Small intestine (tissue), 16 donors: ENCODE measurements at places on chromosomes 2 and 18.

GRCh38 chr2:209661286-209661894, 110.2 kb upstream of the UNC80 start:
- no peaks in the 10 kb centered on the region for H3K4me1 ChIP-seq
- no peak overlapping the region for H3K4me3 ChIP-seq
- no peaks in the 10 kb centered on the region for H3K27me3 ChIP-seq
- DNase-seq = no peak
- no peak overlapping the region for H3K27ac ChIP-seq
- H3K36me3 ChIP-seq = no peaks in the 10 kb centered on the region

DNA sequence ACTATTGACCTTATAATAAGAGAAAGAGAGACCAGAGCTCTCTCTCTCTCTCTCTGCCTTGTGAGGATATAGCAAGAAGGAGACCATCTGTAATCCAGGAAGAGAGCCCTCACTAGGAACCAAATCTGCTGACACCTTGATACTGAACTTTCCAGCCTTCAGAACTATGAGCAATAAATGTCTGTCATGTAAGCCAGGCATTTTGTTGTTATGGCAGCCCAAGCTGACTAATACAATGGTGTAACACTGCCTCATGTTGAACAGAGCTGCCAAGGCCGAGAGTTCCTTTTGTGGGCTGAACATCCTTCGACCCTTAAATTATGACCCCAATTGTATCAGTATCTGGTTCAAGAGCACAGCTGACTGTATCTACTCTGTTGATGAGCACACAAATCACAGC, 108.0 kb downstream of the LRRC30 start:
- peaks cover 3% of the 10 kb centered on the region for H3K4me1 ChIP-seq
- H3K36me3 ChIP-seq = no peaks in the 10 kb centered on the region
- no peak for DNase-seq
- H3K27me3 ChIP-seq = no peaks in the 10 kb centered on the region
- H3K27ac ChIP-seq = no peak overlapping the region

GRCh38 chr18:38421021-38421420, 855.4 kb upstream of the CELF4 start:
- H3K27ac ChIP-seq = no peak overlapping the region
- no peaks in the 10 kb centered on the region for H3K36me3 ChIP-seq
- no peak overlapping the region for H3K4me3 ChIP-seq
- no peak for DNase-seq
- H3K27me3 ChIP-seq = no peaks in the 10 kb centered on the region

- H3K27me3 ChIP-seq = peaks cover 11% of the 10 kb centered on the region
- H3K4me1 ChIP-seq = no peaks in the 10 kb centered on the region
- H3K27ac ChIP-seq = no peak overlapping the region
- peak; percentile 82 for DNase-seq
Measured at GRCh38 chr2:74919827-74920226, 38.6 kb upstream of the POLE4 start.

GRCh38 chr2:234546770-234547169, 49.9 kb upstream of the ARL4C start:
- H3K27ac ChIP-seq = no peak overlapping the region
- H3K4me3 ChIP-seq = no peak overlapping the region
- no peaks in the 10 kb centered on the region for H3K27me3 ChIP-seq
- H3K36me3 ChIP-seq = no peaks in the 10 kb centered on the region
- no peaks in the 10 kb centered on the region for H3K4me1 ChIP-seq

GRCh38 chr2:83572400-83572799, 886.7 kb downstream of the SUCLG1 start:
- no peaks in the 10 kb centered on the region for H3K4me1 ChIP-seq
- no peak overlapping the region for H3K4me3 ChIP-seq
- no peaks in the 10 kb centered on the region for H3K36me3 ChIP-seq
- no peak for DNase-seq
- no peaks in the 10 kb centered on the region for H3K27me3 ChIP-seq
- H3K27ac ChIP-seq = no peak overlapping the region

- DNase-seq = no peak
- no peak overlapping the region for H3K4me3 ChIP-seq
- no peak overlapping the region for H3K27ac ChIP-seq
- no peaks in the 10 kb centered on the region for H3K4me1 ChIP-seq
- H3K27me3 ChIP-seq = no peaks in the 10 kb centered on the region
Measured at GRCh38 chr2:137930146-137930545, 34.1 kb upstream of the HNMT start.

DNA sequence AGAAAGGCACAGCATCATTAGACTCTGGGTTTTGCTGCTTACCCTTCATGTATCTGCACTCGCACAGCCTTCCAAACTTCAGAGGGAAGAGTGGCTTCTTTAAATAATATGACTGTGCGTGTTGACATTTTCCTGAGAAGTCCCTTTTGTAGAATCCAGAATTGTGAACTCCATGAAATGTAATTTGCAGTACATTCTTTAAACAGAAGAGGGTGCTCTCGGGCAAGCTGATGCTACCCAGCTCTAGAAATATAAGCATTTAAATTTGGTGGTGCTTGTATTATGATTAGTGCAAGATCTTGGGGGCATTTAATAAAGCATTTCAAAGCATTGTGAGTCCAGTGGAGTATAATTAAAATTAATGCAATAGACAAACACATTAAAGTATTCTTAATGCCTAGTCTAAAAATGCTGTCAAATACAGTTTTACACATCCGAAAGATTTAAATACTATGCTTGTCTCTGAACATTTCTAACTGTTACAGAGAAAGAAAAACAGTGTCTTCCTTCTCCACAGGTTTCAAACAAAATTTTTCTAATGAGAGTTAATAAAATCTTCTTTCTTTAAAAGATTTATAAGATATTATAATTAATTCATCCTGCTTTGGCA, 17.3 kb upstream of the GTF2A1L start:
- no peaks in the 10 kb centered on the region for H3K4me1 ChIP-seq
- no peaks in the 10 kb centered on the region for H3K27me3 ChIP-seq
- H3K4me3 ChIP-seq = no peak overlapping the region
- H3K36me3 ChIP-seq = no peaks in the 10 kb centered on the region
- no peak overlapping the region for H3K27ac ChIP-seq
- DNase-seq = peak; percentile 56
